ENCODE measurements at places on chromosomes 11 and 22.

GRCh38 chr11:122242731-122243130, 126.7 kb upstream of the BLID start:
- DNase-seq: no peak

DNA sequence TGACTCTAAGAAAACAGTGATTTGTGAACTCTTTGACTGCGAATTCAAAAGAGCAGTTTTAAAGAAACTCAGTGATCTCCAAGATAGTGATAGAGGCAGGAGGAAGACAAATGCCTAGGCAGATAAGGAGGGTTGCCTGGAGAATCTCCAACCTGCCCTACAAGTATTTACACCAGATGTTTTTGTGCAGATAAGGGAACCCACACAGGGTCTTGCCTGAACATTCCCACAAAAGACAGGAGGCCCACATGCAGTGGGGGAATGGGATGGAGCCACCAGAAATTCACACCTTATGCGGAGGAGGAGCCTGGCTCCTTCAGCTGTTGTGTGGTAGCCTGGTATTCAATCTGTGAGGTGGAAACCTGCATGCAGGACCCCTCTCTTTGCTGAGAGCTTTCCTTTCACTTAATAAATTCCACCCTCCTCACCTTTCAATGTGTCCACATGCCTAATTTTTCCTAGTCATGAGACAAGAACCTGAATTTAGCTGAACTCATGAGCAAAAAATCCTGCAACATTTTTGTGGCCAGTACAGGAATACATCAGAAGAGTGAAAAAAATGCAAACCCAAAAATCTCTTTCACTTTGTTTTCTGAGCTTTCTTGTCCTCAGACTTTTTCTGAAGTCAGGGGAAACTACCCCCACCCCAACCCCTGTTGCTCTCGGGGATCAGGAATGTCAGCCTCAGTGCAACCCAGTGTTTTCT, 8.1 kb upstream of the GLYAT start:
- no peak for DNase-seq

- DNase-seq: no peak
Measured at GRCh38 chr11:67366546-67366945, 6.9 kb downstream of the CLCF1 start.

DNA sequence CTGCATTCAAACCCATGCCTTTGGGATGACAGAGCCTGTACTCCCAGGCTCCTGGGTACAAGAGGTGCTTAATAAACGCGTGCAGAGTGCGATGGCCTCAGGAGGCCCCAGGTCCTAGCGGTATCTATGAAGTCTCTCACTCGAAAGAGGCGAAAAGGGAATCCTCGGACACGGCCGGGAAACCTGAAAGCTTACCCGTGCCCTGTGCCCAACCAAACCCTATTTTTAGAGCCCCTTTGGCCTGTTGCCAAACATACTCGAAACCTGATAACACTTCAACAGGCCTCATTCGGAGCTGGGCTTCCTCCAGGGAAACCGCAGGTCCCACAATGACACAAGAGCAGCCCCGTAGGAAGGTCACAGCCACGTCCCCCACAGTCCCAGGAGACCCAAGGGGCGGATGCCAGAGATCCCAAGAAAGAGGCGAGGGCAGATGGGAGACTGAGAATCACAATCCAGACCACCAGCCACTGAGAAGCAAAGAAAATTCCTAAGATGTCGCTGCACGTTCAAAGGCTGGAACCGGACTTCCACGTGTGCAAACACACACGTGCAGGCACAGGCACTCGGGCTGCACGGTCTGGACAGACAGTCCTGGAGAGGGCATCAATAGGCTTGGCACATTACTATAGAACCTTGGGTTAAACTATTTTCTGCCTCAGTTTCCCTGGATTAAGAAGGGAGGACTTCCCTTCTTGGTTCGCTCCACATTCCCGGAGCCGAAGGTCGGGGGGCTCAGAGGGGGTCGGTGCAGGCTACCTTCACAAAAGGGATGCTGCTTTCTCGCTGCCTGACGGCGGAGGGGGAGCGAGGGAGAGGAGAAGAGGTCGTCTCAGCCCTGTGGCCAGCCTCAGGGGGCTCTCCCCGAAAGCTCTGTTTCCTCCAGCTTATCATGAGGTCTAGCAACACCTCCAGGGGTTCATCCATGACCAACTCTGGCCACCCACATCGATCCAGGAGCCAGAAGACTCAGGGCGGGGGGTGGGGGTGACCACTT, 8.2 kb downstream of the PDGFB start:
- no peak for DNase-seq

- no peak for DNase-seq
Measured at GRCh38 chr11:61551634-61552033, 29.2 kb downstream of the SYT7 start.

DNA sequence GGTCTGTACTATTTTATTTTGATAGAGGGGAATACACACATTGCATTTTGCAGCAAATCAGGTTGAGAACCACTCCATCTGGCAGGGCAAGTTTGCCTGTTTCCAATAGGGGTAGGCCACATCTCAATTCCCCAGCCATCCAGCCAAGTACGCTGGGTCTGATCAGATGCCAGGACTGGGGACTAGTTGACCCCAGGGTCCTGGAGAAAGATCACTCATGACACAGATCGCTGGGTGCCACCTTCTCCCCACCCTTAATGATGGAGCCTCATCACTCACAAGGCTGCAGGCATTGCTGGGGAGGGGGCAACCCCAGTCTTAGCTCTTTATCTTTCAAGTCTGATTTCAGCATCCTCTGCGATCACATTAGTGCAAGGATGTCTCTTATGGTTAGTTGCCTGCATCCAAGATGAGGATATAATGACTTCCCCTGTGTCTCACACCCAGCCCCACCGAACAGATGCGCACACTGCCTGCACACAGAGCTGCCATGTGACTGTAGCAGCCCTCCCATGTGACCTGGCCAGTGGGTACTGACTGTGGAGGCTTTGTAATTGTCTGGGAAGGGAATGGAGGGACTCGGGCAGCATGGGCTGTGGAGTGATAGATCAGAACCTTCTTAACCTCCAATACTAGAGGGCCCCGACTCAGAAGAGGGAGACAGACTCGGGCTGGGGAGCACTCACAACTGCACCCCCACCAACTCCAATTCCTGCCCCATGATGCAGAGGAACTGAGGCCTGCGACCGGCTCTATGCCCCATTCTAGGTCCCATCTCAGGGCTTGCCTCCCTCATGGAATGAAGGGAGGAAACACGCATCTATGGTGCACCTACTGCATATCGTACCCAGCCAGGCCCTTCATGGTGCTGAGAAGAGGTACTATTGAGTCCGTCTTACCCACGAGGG, 155.8 kb downstream of the DSCAML1 start:
- DNase-seq: no peak
